Activated naive CD8-positive, alpha-beta T cell treated with anti-CD3 and anti-CD28 coated beads, Interleukin-2, amount 50 U/mL, for 24 hours (primary cell): ENCODE measurements at places on chromosomes 13 and 19.

DNA sequence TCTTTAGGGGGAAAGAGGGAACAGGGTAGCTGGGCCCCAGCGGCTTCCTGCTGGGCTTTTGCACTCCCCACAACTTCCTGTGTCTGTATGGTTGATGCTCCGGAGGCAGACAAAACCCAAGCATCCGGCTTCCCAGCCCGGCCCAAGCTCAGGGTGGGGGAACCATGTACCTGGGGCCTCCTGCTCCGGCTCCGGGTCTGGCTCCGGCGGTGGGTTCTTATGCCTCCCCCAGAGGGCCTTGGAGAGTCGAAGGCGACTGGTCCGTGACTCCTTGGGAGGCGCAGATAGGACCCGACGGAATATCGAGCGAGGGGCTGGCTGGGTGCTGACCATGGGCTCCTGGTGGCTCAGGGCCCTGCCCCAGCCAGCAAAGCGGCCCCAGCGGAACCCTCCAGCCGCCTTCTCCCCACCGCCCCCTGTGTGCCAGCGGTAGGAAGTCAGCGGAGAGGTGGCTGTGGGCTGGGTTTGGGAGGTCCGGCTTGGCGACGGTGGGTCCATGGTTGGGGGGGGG is 428 bp downstream of the RASAL3 start:
- DNase-seq: peak; percentile 76

DNA sequence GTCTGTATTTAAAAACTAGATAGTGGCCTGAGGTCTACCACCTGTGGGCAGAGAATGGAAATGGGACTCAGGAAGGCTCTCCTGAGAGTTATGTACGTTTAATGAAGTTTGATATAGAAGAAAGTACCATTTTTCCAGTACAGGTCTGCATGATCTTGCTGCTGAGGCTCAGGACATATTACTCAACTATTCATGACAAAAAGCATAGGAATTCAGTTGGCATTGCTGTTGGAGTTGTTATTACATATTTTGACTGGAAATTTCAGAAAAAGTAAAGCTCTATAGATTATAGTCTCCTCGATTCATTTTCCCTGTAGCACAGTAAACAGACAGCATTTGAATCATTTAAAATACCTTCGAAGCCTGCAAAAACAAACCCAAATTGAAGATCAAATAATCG is 469.8 kb downstream of the DCT start:
- no peak for DNase-seq

DNA sequence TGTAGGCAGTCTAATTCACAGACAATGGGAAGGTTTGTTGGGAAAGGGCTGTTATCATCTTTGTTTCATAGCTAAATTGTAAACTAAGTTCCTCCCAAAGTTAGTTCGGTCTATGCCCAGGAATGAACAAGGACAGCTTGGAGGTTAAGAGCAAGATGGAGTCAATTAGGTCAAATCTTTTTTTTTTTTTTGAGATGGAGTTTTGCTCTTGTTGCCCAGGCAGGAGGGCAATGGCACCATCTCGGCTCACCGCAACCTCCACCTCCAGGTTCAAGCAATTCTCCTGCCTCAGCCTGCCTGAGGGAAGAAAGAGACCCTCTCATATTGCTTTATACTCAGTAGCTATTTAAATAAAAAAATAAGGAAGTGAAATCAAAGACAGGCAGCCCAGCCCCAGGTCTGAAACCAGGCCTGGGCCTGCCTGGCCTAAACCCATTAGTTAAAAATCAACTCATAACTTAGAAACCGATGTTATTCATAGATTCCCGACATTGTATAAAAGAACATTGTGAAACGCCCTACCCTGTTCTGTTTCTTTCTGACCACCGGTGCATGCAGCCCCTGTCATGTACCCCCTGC is 297.4 kb upstream of the SGCG start:
- DNase-seq: no peak

- no peak for DNase-seq
Observed at GRCh38 chr19:7637374-7638256, 705 bp downstream of the STXBP2 start.

DNA sequence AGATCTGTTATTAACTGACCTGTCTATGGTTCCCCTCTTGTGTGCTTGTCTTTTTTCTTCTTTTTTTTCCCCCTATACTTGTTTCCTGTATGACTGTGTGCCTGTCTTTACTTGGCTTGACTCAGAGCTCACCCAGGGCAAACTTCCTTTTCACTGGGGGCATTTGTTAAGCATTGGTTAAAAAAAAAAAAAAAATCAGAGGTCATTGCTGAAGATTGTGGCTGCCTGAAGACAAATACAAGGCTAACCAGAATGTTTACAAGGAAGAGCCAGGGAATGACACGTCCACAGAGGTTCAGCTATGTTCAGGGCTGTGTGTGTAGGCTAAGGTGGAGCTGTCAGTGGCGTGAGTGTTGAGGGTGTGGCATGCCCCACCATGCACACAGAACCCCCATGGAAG is 47.1 kb downstream of the LNX2 start:
- no peak for DNase-seq

DNA sequence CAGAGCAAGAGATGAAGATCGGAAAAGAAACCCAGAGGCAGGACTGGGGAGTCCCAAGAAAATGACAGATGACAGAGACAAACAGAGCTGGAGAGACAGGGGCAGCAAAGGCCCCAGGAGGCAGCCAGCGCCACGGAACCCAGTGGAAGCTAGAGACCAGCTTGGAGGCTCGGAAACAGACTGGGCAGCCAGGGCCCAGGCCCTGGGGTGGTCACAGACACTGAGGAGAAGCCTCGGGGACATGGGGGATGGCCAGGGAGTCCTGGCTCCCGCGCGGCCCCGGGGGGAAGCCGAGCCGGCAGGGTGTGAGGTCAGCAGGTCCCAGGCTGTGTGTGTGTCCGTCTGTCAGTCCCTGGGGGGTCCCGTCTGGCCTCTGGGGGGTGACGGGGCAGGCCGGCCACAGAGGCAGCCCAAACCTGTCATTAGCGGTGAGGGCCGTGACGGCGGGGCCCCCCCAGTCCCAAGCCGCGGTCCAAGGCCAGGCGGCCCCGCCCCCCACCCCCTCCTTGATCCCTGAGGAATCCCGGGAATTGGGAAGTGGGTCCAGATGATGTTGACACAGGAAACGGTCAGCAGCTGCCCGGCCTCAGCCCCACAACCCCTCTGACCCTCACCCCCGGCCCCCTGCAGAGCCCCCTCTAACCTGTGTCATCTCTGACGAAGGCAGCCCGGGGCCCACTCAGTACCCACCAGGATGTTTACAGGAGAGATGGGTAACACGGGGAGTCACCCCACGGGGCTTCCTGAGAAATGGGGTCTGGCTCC is 2.5 kb upstream of the TMEM190 start:
- DNase-seq: no peak

GRCh38 chr19:8115805-8116396 is 33.5 kb downstream of the FBN3 start:
- DNase-seq: no peak

- peak; percentile 34 for DNase-seq
Observed at GRCh38 chr19:51259348-51260245, 8.7 kb downstream of the SIGLECL1 start.

GRCh38 chr13:46728777-46729176 is 68.2 kb downstream of the ESD start:
- peak; percentile 54 for DNase-seq

- DNase-seq: no peak
Observed at GRCh38 chr19:16034958-16035560, 41.2 kb upstream of the TPM4 start.

- no peak for DNase-seq
Observed at GRCh38 chr13:27923794-27924528, 4.2 kb downstream of the PDX1 start.

GRCh38 chr13:25171170-25171516 is 945 bp downstream of the AMER2 start:
- no peak for DNase-seq

DNA sequence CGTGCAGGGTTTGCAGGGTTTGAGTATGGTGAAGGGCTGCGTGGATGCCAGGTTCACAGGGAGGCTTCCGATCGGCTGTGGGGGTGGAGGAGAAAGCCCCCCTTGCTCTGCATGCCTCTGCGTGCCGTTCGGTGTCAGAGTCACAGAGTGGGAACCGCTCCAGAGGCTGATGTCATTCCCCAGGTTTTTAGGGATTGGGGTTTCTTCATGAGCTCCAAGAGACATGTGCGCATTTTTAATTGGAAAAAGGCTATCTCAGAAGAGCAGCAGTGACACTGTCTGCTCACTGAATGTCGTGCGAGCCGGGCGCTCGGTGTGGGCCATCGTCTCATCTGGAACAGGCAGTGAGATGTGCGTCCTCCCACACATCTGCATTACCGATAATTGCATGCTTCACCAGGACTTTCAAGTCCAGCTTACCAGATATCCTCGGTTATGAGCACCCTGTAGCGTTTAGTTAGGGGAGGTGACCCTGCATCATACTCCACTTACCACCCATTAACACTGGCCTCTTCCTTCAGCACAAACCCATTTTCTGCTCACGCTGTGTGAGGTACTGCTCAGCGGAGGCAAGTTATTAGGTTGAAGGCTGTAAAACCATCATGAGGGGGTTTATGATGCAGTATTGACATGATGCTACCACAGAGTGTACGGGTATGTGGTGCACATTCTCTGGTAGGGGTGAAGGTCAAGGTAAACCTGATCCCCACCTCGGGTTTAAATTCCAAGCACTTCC is 1.7 kb downstream of the MCF2L start:
- no peak for DNase-seq

DNA sequence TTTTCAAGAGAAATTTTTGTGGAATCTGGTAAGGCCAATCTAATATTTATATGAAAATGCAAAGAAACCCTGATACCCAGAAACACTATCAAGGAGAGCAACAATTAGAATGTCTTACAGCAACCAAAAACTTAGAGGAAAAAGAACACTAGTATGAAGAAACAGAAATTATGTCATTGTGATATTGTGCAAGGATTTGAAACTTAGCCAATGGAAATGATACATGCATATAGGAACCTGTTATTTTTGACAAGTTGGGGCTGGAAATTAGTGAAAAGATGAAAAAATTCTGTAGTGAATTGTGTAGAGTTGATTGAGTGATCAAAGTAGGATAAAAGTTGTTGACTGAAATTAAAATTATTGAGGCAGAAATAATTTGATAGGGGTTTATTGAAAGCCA is 792.6 kb upstream of the SLITRK6 start:
- no peak for DNase-seq

- no peak for DNase-seq
Observed at GRCh38 chr19:38693380-38694223, 46.2 kb downstream of the ACTN4 start.

GRCh38 chr19:55116232-55116858 is 1.1 kb downstream of the PPP1R12C start:
- peak; percentile 64 for DNase-seq

DNA sequence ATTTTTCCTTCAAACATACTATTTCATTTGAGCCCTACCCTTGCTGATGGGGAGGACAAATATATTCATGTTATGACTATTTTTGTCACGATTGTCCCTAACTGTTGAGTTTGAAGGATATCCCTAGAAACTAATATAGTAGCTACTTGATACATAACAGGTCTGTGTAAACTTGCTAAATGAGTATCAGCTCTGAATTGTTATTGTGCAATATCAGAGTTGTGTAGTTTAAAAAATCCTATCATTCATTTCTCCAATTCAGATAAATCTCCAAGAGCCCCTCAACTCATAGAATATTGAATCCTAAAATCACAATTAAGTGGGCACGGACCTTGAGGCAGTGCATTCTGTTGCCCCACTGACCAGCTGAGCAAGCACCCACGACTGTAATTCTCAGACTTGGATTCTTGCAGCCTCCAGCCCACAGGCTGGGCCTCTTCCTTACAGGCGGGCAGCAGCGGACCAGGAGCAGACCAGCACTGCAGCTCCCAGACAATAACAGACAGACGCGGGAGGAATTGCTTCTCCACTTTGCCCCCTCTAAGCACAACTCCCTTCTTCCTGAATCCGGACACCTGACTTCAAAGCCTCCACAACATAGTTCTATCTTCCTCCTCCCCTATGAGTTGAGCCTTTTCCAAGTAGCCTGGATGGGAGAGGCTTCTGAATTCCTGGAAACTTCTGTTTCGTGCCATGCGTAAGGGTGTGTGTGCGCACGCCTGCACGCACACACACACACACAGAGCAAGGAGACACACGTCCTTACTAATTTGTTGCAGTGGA is 337.6 kb upstream of the ARGLU1 start:
- DNase-seq: no peak

GRCh38 chr19:46144756-46145155 is 3.3 kb upstream of the IGFL2 start:
- no peak for DNase-seq

DNA sequence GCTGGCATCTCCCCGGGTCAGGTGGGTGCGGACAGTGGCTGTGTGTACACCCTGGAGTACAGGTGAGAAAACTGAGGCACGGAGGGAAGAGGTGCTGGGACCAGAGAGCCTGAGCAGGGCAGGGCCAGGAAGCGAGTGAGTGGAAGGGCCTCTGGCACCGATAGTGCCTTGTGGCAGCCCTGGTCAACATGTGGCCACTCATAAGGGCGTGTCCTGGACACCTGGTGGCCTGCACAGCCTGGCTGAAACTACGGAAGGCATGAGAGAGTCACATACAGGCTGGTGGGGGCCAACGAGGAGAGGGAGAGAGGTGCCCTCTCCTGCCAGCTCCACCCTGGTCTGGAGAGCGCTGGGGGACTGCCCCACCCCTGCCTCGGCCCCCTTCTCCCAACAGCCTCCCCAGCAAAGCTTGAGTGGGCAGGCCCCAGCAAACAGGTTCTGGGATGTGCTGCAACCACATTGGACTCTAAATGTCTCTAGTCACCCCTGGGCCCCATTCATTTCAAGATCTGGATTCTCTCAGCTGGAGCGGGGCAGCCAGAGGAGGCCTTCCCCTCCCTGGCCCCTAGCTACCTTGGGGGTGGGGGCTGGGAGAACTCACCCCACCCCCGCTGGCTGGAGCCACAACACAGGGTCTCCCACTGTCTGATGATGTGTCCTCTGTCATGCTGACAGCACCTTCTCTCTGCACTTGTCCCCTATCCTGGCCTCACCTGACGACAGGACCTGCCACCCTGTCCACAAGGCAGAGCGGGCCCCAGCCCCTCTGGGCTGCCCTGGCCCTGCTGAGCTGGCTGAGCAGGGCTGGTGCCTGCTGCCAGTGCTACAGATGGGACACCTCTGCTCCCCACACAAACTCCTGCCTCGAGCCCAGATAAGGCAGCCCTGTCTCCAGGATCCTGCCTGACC is 5.8 kb downstream of the CBARP start:
- no peak for DNase-seq

DNA sequence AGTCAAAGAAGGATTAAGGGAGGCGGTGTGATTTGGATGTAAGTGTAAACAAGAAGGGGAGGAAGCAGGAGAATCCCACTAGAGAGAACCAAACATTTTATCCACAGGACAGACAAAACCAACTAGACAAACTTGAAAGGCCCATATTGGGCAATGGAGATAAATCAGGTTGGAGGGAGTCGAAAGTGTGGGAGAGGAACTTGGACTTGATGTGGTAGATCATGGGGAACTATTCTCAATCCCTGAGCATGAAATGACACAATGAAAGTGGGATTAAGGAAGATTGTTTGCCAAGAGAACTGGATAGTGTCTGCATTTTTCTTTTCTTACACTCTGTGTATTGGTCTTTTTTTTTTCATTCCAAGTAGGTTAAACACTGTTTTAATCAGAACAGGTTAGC is 17.9 kb downstream of the GPR183 start:
- no peak for DNase-seq

- no peak for DNase-seq
Observed at GRCh38 chr13:22210134-22210930, 539.5 kb downstream of the FGF9 start.

- no peak for DNase-seq
Observed at GRCh38 chr13:45331123-45331619, 9.8 kb downstream of the TPT1 start.
